ENCODE measurements at places on chromosomes 12 and 14.

DNA sequence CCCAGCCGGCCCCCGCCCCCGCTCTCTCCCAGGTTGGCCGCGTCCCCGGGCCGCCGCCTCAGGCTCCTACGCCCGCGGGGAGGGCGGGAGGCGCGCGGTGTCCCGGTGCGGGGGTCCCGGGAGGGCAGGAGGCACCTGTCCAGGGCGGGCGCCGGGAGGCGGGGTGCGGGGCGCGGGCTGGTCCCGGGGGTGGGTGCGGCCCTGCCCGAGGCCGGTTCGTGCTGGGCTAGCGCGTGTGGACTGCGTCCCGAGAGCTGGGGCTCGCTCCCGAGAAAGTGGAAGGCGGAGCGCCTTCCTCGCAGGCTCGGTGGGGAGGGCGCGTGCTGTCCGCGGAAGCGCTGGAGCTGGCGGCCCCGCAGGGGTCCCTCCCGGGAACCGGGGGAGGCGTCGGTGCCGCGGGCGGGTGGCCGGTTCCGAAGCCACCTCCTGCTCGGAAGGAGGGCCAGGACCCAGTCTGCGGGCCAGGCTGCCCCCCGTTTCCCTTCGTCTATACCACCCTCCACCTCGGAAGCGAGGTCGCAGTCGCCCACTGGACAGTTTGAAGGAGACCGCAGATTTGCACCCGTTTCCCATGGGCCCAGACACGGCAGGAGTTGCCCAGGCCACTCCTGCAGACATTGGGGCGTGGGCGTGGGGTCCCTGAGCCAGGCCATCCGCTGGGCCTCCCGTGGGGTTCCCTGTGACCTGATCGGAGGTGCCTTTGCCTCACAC, 636 bp downstream of the ZFYVE21 start:
- DNase-seq, result no peak

DNA sequence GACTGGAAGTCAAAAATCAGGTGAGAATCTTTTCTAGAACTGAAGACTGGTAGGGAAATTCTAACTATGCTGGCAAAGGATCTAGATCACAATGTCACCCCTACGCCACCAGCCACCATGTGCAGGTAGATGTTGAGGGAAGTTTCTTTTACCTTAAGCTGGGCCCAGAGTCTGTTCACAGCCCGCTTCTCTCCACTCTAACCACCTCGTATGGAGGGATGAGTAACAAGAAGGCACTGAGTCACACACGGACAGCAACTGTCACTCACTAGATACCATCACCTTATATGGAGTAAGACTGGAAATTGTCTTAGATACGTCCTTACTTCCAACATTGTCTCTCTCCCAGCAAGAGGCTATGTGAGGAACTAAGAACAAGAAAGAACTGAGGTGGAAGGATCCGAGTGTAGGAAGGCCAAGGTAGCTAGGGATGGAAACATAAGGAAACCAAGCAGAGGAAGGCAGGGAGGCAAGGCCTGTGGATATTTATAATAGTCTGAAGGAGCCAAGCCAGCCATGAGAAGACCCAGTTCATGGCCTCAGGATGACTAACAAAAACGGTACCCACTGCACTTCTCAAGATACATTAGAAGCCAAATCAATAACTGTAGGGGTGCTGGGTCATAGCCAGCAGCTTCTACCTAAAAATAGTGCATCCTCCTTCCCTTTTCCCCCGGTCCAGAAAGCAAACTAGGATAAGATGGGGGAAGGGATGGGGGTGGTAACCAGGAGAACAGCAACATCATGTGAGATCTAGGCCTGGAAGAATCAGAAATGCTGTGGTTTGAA, 15.5 kb downstream of the REM2 start:
- DNase-seq, result peak; percentile 31

GRCh38 chr12:83826112-83826511, 1086.5 kb downstream of the SLC6A15 start:
- peak; percentile 24 for DNase-seq

DNA sequence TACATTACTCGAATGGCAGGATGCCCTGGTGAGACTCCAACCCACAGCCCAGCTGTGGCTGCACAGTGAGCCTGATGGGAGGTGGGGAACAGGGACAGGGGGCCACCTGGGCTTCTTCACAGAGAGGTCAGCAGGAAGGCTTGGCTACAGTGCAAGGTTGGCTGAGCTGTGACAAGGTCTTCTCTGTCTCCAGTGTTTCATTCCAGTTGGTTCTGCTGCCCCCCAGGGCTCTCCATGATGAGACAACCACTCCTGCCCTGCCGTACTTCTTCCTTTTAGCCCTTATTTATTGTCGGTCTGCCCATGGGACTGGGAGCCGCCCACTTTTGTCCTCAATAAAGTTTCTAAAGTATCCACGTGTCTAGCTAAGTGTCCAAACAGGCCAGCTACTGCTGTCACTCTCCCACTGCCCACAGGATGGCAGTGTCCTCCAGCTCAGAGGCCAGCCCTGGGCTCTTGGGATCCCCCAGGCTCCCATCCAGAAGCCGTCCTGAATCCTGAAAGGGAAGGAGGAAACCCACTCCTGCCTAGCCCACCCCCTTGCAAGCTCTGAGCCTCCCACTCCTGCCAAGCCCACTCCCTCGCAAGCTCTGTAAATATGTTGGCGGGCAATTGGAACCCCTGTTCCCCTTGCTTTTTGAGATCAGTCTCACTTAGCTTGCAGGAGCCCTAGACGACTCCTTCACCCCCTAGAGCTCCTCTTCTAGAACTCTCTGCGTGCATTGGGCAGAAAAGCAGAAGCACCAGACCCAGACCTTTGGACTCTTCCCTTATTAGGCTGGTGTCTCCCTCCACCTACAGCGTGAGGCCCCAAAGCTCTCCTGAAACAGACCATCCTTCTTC, 5.4 kb downstream of the C1QL4 start:
- DNase-seq, result no peak

- DNase-seq, result no peak
These were observed 170.9 kb downstream of the SLC6A15 start for GRCh38 chr12:84741692-84742091.

DNA sequence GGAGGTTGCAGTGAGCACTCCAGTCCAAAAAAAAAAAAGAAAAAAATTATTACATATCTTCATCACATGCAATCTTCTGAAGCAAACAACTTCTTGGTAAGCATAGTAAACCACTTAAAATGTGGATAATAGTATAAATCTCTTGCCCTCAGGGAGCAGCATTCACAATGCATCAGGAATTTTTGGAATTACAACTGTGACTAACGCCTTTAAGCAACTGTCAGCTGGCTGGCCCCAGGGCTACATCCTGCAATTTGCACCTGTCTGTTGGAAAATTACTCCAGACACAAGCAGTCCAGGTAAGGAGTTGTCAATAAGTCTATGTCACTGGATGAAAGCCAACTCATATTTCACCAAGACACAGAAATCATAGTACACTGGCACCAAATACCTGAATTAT, 5.5 kb upstream of the SLC7A7 start:
- DNase-seq, result no peak

GRCh38 chr12:121057794-121058193, 18.7 kb upstream of the OASL start:
- DNase-seq, result no peak

DNA sequence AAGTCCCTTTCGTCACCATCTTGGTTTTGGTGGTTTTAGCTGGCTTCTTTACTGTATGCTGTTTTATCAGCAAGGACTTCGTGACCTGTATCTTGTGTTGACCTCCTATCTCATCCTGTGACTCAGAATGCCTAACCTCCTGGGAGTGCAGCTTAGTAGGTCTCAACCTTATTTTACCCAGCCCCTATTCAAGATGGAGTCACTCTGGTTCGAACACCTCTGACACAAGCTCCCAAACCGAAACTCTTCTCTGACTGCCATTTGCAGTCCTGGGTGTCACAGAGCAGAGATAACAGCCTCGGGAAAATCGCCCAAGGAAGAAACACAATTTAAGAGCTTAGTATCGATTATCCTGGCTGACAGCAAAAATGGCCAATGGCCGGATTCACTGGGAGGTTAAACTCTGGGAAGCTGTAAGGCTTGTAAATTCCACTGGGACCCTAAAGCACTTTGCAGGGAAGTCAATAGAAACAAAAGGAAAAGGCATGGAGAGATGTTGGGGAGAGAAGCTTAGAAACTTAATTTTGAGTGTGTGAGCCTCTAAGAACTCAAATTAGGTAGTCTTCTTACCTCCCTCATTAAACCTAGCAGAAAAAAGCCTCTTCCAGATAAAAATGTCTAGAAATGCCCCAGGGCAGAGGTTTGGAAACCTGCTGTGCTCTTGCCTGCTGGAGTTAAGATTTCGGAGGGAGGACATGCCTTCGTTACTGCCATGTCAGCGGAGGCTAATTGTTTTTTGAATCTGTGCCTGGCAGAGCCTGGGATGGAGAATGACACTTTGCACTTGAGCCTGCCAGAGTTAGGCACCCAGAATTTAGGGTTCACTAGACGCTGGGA, 56.5 kb upstream of the RPH3A start:
- DNase-seq, result no peak

DNA sequence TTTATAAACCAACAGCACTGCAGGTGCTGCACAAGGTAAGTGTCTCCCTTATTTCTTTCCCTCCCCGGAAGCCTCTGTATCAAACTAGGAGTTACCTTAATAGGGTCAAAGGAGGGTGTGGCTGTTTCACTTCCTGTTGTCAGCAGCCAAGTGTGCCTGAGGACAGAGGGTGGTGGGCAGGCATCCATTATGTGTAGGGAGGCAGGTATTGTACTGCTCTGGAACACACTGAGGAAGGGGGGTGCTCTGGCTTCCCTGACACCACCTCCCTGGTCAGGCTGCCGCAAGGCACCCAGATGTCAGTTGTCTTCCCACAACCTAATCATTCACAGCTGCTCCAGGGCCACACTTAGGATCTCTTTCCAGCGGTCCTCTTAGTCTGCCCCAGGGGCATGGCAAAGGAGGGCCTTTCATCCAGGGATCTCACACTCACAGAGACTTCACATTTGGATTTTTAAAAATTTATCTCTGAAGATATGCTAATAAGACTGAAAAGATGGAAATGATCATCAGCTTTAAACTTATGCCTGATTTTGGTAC, 132.0 kb upstream of the ARHGAP5 start:
- peak; percentile 44 for DNase-seq

DNA sequence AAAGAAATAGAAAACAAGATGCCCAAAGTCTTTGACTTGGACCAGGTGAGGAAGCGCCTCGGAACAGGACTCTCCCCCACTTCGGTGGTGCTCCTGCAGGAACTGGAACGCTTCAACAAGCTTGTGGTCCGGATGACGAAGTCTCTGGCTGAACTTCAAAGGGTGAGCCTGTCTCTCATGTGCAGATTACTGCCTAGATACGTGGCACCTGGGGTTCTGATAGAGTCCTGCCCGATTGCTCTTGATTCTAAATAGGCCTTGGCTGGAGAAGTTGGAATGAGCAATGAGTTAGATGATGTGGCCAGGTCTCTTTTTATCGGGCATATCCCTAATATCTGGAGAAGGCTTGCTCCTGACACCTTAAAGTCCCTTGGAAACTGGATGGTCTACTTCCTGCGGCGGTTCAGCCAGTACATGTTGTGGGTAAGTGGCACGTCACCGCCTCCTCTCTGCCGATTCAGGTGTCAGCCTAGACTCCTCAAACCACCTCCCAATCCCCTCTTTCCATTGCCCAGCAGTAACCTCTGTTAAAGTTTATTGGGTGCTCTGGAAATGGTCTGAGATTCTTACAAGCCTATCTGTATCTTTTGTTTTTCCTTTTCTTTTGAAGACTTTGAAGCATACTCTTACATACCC, 40.8 kb downstream of the CCDC92 start:
- DNase-seq, result no peak

- no peak for DNase-seq
These were observed 53.4 kb downstream of the PLBD1 start for GRCh38 chr12:14514154-14514842.

- no peak for DNase-seq
These were observed 295.7 kb upstream of the FKBP4 start for GRCh38 chr12:2498964-2499500.

- no peak for DNase-seq
These were observed 8.7 kb upstream of the CLEC4E start for GRCh38 chr12:8549381-8549780.

- DNase-seq, result no peak
These were observed 22.1 kb upstream of the CEP83 start for GRCh38 chr12:94481734-94482133.

DNA sequence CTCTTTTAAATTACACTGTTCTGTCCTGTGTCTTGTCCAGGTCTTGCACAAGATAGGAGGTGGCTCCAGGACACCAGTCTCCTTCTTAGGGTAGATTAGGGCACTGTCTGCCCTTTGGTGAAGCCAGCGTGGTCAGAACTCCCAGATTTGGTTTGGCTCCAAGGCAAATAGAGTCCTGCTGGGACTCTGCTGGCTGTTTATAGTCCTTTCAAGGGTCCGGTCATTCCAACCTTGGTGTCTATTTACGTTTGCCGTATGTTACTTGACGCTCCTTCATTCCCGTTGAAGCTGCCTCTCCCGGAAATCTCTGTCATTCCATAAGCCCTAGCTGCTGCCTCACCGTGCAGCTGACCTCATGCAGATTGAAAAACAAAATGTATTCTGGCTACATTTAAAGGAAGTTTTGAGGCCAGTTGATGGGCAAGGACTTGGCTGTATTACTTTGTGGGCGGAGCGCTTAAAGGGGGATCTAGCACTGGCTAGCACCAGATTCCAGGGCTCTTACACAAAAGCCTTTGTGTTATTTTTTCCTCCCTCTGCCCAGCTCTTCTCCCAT, 180.6 kb downstream of the AKAP6 start:
- no peak for DNase-seq

DNA sequence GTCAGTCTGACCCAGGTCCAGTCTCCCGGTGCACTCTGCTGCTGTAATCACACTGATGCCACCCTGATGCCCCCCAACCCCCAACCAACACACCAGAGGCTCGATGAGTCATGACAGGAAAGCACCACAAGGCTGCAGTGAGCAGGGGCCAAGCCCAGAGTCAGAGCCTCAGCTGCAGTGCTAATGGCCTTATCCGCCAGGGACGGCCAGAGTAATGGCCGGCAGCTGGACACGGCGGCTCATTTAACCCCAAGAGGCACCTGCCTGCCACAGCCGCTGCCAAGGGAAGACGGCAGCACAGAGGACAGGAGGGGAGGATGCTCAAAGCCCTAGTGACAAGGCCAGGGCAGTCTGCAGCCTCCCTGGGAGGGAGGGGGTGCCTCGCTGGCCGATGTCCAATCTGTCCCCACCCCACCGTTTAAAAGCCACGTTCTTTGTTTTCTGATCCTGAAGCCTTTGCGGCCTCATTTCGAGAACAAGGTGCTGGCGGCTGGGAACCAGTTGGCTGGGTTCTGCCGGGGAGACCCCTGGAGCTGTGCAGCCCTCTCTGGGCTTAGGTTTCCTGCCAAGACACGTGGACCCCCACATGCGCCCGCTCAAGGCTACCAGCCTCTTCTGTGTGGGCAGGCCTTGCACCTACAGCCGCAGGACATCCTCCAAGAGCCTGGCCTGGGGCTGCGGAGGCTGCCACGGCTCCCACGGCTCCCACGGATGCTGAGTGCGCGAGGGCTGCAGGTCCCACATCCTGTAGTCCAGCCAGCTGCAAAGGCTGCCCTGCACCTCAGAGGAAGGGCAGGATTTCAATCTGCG, 13.1 kb downstream of the CCDC85C start:
- no peak for DNase-seq

- DNase-seq, result no peak
These were observed 425.5 kb downstream of the C12orf50 start for GRCh38 chr12:87603727-87604126.

GRCh38 chr12:82097877-82098276, 260.3 kb downstream of the CCDC59 start:
- DNase-seq, result no peak

GRCh38 chr12:117144599-117144998, 45.4 kb upstream of the TESC start:
- no peak for DNase-seq

GRCh38 chr12:122965321-122965751, 927 bp downstream of the ABCB9 start:
- DNase-seq, result no peak
